ENCODE measurements at places on chromosomes 16 and 17.

- DNase-seq: no peak
Measured at GRCh38 chr17:37518826-37519225, 29.1 kb downstream of the DUSP14 start.

DNA sequence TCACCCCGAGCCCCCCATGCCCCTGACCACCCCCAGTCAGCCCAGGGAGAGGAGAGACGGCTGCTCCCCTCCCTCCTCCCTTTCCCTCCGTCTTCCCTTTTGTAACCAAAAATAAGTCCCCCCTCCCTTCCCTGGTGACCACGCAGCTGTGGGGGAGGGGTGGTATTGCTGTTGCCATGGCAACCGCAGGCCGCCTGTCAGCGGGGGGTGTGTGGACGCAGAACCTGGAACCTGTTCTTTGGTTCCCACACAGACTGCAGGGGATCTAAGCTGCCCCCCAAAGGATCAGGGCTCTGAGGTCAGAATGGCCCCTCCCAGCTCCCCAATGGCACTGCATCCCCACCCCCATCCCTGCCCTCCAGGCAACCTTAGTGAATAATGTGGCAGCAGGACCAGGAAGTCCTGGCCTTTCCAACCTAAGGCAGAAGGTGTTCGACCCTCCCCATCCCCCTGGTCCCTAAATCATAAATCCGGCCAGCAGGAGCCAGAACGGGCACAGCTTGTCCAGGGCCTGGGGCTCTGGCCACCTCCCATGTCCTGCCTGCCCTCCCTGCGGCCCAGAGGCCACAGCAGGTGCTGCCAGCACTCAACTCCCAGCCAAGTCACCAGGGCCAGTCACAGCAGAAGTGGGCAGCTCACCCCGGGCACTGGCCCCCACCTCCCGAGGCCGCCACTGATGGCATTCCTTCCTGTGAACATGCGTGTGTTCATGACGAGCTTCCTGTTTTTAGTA lies 12.0 kb downstream of the CA4 start:
- DNase-seq: no peak

DNA sequence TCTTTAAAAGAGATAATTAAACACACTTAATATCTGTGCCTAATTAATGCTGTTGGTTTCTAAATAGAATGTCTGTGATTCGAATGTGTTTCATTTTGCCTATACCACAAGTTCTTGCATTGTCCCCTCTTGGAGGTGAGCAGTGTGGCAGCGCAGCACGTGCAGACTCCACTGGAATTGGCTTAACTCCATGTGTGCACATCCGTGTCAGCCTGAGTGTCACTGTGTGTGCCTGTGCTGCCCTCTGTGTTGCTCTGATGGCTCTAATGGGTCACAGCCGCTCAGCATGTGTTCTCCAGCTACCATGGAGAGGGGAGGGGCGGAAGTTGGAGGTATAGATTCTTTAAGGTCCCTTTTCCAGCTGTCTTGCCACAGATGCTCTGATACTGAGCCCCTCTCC lies 226.6 kb downstream of the SPECC1 start:
- no peak for DNase-seq

GRCh38 chr16:72836985-72837384 lies 210.9 kb downstream of the ZFHX3 start:
- DNase-seq: peak; percentile 64

DNA sequence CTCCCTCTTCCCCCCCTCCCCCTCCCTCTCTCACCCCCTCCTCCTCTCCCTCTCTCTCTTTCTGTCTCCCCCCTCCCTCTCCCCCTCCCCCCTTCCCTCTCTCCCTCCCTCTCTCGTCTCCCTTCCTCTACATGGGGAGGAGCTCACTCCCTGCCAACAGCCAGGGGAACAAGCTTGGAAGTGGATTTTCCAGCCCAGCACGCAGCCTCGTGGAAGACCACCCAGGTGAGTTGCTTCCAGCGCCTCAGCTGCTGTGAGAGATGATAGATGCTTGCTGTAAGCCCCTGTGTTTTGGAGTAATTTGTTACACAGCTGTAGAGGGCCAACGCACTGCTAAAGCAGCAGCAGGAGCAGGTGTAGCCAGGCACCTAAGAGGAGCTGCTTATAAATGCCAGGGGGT lies 20.8 kb downstream of the ACTG1 start:
- no peak for DNase-seq

GRCh38 chr16:67474551-67475455 lies 6.2 kb downstream of the ATP6V0D1 start:
- DNase-seq: no peak

DNA sequence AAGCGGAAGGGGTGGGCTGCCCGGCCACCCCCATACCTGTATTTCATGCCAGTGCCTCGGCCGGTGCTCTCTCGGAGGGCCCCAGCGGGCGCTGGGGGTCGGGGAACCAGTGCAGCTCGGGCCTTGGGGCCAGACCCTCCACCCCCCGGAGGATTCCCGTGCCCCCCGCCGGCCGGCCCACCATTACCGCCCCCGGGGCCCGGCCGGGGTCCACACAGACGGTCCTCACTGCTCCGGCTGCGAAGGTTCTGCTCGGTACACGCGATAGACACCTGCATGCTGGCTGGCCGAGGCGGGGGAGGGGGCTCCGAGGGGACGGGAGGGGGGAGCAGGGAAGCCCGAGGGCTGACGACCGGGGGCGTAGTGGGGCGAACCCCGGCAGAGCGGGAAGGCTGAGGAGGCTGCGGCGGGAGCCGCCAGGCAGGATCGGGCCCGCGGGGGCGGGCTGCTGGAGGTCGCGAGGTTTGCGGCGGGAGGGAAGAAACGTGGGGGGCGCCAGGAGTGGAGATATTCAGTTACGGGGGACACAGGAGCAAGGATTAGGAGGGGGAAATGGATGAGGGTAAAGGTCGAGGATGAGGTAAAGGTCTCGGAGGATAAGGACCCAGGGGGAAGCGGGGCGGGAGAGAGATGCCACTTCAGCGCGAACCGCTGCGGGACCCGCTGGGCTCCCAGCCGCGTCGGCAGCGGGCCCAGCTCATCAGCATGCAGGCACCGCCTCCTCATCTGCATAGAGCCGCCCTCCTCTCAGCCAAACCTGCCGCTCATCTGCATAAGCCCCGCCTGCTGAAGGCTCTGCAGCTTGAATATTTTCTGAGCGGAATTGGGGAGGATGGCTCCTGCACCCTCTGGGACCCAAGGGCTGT lies at the start of gene KCNAB3:
KCNAB3 (minus strand) TSS at position 699 of the 866 bp plus-strand sequence; CDS start at position 278, 421 bp downstream.
- no peak for DNase-seq

DNA sequence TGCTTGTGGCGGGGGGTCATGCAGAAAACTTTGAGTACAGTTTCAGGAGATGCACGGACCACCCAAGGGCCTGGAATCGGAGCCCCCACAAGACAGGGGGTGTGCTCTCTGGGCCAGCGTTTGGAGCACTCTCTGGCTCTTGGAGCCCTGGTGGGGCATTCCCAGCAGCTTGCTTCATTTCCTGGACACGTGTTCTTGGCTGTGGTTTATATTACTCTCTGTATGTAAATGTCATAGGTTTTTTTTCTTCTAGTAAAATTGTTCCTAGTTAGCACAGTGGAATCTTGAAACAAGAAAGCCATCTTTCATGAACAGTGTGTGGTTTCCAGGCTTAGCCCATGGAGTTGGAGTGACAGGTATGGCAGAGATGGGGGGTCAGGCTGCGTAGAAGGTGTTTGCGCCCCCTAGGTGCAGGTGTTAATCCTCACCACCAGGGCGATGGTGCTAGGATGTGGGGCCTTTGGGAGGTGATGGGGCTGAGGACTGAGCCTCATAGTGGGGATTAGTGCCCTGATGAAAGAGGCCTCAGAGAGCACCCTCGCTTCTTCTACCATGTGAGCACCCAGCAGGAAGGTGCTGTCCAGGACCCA lies 79.8 kb downstream of the JPH3 start:
- peak; percentile 75 for DNase-seq

DNA sequence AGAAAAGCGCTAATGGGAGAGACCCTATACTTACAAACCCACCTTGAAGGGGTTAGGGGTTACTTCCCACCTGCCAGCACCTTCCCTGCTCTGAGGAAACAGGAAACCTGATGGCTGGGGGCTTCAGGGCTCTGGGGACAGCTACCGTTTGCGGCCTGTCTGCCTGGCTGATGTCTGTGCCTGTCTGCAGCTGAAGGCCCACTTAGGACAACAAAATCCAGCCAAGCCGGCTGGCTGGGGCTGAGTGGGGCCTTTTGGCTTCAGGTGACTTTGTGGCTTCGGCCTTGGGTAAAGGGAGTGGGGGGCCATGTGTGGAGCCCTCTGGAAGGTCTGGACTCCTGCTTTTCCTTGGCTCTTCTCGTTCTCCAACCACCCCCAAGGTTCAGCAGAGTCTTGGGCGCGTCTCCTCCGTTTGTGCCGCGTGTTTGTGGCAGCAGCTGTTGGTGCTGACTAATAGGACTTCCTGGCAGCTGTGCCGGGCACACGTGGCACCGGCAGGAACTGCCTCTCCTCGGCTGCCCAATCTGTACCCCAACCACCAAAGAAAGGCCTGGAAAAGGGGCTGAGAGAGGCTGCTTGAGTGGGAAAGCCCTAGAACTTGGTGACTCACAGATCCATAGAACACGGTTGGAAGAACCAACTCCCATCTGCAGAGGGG lies 186.7 kb downstream of the MSI2 start:
- no peak for DNase-seq

- no peak for DNase-seq
Measured at GRCh38 chr17:81922566-81923301, 4.8 kb upstream of the SIRT7 start.

DNA sequence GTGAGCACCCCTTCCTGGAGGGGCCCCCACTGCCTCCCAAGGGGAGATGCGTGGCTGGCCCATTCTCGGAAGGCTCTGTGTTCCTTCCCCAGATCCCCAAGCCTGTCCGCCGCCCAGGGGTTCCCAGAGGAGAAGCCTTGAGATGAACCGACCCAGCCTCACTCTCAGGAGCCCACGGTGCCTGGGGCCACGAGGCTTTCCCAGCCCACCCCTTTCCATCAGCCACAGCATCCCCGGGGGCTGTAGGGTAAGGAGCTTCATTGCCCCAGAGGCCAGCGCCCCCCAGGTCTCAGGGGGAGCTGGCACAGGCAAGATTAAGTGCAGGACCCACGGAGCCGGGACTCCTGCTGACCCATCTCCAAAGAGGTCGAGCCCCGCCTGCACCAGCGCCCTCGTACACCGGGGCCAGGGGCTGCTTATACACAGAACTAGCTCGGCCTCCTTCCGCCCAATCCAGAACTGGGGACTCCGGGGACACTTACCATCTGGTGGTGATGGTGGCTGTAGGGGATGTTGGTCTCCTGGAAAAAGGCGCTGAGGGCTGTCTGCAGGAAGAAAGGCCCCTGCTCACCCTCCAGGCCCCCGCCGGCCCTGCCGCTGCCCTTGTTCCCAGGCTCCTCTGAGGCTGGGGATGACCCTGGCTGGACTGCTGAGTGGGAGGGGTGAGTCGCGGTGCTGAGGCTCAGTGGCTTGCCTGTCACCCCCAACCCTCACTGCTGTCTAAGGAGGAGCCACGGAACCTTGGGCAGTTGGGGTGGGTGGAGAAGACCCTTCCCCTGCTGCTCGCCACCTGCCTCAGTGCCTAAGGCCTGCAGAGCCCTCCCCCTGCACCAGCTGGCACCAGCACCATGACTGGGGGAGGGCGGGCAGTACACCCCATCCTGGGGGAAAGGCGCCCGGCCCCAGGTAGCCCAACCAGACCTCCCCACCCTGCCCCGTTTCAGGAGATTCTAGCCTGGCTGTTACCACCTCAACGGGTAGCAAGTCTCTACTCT lies 4.4 kb downstream of the UBALD1 start:
- no peak for DNase-seq

DNA sequence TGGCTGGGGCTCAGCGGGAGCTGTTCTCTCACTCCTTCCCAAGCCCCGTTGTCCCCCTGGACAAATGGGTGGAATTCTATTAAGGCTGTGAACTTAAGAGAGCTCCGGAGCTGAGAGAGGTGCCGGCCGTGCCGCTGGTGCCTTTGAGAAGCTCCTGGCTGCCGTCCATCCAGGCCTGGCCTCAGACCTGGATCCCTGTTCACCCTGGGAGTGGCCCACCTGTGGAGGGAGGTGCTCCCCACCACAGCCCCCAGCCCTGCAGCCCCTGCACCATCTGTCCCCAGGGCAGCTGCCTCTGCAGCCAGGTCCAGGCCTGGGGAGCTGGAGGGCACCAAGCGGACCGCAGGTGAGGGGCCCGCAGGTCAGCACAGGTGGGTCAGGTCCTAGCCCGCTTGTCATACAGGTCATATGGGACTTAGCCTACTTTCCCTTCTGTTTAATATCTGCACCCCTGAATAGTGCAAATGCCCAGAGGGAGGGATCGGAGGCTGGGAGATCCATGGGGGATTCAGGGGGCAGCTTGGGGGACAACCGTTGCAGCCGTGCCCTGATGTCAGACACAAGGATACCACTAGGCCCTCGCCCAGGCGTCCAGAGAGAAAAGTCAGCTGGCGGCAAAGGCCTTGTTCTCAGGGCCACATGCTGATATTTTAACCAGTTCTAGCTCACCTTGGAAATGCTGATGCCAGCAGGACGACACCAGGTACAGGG lies 15.2 kb upstream of the METRNL start:
- DNase-seq: no peak

DNA sequence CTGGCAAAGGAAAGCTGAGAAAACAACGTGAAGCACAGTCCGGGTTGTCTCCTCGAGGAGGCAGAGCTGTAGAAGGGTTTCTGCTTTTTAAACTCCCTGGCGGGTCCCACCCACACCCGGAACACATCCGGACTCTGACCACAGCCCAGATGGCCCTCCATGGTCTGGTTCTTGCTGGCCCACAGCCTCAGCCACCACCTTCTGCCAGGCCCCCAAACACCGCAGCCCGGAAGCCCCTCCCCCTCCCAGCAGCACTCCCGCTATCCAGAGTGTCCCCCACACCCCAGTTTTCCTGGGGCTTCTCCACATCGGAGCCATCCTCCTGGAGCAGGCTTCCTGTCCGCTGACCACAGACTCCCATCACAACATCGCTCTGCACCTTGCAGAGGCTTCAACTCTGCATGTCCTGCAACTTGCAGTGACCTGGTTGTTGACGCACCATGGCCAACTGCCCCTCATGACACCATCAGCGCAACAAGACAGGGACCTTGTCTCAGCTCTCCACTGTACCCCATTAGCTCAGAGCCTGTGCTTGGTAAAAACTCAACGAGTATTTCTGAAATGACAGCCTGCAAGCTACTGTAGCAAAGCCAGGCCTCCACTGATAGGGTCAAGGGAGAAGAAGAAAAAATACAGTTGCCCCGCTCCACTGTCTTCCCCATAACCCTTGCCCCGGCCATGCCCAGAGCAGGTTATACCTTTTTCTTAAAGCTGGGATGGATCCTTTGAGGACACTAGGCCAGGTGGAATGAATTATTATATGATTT lies 129.8 kb downstream of the C16orf78 start:
- DNase-seq: no peak

DNA sequence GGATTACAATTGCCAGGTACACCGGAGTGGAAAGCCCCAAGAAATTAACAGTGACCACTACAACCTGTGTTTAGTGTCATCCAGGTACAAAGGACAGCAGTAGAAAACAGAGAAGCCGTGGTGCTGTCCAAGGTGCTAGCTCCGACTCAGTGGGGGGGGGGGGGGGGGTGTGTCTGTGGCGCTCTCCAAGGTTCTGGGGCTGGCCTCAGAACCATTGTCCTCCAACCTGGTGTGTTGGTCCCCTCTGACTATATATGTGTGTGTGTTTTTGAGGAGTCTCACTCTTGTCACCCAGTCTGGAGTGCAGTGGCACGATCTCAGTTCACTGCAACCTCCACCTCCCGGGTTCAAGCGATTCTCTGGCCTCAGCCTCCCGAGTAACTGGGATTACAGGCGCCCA lies 5.8 kb upstream of the ZNF23 start:
- DNase-seq: peak; percentile 66

Measured in HuH-7 (cell line).